ENCODE measurements at places on chromosomes 1 and 21.

- no peak for DNase-seq
Observed at GRCh38 chr1:228420968-228421826, 4.5 kb upstream of the TRIM17 start.

DNA sequence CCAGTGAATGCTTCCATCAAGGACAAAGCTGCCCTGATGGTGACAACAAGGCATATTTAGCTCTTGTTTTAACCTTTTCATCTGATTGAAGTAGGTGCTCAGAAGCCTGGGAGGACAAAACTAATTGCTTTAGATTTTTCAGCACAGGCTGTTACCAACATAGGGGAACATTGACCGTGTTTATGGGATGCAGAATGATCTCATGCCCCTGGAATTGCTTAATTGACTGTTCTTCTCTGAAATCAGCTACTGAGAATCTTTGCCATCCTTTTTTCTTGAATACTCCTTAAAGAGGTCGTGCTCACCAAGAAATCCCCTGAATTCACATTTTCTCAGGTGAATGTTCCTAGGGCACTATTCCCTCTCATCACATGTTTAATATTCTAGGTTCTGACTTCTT is 95.9 kb upstream of the CCDC190 start:
- DNase-seq, result no peak

- DNase-seq, result no peak
Observed at GRCh38 chr1:197911857-197912696, 5.1 kb upstream of the LHX9 start.

DNA sequence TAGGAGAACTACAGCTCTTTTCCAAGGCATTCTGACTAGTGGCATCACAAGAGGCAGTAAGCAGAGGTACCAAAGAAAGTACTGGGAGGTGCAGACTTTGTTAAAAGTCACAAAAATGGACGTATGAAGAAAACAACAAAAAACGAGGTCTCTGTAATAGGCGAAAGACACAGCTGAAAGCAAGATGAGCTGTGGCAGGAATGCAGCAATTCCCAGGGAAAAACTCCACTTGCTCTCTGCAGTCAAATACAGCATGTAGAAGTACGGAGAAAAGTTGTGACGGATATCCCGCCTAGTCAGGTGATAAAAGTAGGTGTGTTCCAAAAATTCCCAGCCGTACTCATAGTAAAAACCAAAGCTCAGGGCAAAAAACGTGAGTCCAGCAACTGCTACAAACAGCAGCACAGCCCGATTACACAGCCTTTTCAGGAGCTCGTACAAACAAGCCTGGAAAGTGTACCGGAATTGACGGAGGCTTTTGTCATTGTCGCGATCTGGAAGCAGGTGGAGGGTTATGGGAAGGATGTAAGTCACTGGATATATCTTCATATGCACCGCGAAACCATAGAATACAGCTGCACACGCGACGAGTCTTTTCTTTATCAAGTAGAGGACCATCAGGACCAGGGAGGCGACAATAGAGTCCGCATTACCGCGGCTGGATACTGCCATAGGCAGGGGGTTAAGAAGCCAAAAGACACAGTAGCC is 979 bp downstream of the PIGM start:
- DNase-seq, result peak; percentile 5

- DNase-seq, result no peak
Observed at GRCh38 chr1:162952956-162953355, 92.0 kb upstream of the CCDC190 start.

DNA sequence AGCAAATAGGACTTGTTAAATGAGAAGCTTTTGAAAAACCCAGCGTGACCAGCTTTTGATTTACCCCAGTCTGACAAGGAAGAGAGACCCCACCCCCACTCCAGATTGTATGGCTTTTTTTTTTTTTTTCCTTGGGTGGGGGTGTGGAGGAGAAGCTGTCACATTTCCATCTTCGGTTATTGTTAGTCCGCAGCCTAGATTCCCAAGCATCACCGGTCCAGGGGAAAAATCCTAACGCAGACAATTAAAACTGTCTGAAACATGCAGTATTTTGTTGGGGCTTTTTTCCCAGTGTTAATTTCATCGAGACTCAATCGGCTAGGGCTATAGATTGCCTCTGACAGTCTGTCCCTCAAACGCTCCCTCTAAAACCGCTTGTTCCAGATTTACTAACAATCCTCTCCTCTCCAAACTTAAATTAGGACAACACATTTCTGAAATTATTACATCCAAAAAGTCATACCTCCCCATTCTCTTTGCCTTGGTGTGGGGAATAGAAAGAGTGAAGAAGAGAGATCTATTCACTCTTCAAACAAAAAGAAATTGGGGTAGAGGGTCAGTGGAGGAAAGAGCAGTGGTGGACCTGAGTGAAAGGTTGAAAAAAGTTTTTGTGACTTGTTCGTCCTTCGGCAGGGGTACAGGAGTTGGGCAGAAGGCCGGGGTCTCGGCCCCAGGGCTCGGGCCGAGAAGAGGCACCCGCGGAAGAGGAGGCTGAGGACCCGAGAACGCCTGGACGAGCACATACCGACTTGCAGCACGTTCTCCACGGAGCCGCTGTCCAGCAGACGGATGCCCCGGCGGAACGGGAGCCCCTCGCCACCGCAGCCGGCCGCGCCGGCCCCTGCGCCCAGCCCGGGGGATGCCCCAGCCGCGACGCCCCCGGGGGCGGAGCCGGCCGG is 1.1 kb downstream of the ZSWIM5 start:
- DNase-seq, result no peak
